ENCODE measurements at places on chromosomes 6 and 20.

GRCh38 chr6:39451831-39452230, 129.3 kb upstream of the KCNK16 start:
- no peak for DNase-seq

DNA sequence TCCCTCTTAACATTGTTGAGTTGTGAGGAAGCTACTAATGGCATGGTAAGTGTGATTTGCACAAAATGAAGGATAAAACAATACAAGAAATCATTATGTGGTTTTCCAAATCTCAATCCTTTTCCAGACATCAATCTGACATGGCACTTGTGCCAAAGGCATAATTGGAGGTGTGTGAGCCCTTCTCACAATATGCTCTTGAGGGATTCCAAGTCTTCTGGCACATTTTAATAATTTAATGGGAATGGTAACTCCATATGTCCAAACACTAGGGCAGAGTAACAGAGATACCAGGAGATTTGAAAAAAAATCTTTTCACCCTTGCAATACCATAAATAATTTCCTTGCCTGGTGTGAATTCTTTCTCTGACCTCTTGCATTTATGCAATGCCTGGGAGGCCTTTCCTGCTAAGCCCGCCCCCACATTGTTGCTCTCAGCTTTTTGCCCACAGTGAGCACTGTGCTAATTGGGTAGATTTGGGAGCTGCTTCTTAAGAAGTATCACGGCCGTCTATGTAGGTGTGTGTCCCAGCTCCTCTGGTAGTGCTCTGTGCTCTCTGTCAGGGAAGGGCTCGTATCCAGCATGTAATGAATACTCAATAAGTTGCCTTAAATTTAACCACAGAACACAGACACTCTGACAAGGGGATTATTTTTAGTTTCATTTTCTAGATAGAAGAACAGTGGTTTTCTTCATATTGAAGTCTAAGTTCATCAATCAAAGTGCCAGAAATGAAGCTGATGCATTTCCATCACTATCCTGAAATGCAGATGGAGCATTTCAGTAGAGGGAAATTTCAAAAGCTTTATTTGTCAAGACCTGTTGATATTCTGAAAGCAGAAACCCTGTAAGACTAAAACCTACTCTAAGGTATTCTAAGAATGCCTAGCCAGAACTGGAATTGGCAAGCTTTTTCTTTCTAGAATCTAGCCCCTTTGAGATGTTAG, 54.4 kb upstream of the CEP85L start:
- DNase-seq: peak; percentile 18

DNA sequence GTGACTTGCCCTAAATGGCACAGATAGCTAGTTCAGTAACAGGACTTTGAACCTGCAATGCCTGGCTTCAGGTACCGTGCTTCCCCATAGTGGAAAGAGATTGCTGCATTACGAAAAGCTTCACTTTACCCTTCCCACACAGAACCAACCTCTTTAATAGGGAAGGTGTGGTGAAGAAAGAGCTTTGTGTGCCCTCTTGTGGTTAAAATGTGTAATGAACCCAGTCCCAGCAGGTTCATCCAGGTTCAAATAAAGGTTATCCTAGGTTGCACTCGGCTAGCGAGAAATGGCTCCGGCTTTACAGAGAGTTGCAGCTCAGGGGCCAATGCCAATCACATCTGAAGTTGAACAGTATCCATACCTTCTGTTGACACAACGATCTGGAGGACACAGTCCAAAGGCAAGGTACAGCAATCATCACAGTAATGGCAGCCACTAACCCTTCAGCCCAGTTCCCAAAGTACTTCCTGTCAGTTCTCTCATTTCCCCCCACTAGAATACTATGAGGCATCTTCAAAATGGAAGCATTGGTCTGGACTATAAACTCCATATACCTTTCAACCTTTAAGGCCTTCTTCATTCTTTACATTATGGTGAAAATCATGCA, 3.0 kb downstream of the DEFB115 start:
- DNase-seq: peak; percentile 30

GRCh38 chr6:30915591-30915946, 1.5 kb downstream of the VARS2 start:
- peak; percentile 50 for DNase-seq

- peak; percentile 42 for DNase-seq
Measured at GRCh38 chr20:37522260-37523011, 1.4 kb downstream of the NNAT start.

GRCh38 chr20:59030911-59031563, 1.1 kb downstream of the ATP5F1E start:
- no peak for DNase-seq

- peak; percentile 96 for DNase-seq
Measured at GRCh38 chr6:90000864-90001731, 106.8 kb downstream of the GJA10 start.

DNA sequence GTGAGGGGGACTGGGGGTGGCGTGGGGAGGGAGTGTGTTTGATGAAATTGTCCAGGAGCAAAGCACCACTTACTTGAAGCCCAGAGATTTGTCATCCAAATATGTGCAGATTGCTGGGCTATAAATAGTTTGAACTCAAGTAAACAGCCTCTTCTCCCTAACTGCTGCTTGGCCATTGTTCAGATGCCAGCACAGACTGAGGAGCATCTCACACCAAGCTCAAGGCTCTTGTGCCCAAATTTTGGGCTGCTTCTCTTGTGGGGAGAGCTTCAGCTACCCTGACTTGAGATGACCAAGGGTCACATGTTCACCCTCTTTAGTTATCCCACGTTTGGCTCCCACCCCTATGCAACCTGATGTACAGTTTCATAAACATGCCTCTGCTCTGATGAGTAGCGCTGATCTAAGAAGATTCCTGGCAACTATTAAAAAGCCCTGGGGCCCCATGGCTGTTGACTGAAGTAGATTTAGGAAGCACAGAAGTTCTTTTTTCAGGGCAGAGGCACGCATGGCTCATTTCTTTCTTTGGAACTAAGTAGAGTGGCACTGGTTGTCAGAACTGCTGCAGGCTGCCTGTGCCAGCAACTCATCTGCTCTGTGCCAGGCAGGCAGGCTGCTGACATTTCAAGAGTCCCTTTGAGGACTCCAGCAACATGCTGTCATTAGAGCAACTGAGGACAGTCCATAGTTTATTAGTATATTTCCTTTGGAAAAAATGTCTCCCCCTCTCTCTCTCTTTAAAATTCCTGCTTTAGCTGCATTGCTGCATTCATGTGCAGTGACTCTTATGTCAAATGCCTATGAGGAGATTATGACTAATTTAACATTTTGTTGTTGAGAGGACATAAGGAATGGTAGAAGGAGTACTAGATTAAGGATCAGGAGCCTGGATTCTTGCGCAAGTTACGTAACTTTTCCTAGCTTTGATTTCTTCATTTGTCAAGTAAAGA, 9.6 kb upstream of the PKIG start:
- DNase-seq: no peak

DNA sequence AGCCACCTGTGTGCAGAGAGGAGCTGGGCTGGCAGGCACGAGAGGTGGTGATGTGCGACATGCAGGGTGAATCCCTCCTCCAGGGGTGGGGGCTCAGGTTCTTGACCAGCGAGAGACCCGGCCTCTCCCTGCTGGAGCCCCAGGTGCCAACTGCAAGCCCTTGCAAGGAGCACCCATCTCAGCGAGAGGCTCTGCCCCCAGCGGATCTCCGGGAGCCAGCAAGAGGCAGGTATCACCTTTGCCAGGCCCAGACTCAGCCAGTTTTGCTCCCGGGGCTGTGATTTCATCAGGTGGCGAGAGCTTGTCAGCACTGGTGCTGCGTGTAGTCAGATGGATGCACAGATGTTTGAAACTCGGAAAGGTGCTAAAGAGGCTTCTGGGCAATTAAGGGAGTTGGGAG, 87.7 kb downstream of the TFAP2C start:
- DNase-seq: no peak

DNA sequence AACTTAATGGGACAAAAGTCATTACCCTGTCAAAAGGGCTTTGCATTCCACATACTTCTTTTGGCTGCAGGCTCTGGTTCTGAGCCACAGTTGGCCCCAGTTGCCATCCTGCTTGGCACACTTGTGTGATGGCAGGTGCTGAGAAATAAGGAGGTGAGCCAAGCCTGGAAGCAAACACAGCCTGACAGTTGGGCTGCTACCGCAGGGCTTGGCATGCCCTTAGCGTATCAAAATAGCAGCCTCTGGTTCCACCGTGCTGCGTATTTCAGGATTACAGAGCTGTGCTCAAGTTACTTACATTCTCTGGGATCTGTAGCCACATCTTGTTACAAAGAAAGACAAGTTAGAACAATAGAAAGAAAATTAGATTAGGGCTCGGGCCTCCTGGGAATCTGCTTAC, 11.1 kb downstream of the MTHFD1L start:
- DNase-seq: peak; percentile 85

Data from NCI-H2171 treated with DMSO at 0.1 percent for 48 hours (cell line).